ENCODE measurements at places on chromosomes 13 and 19. TPM values are rescaled to one million over a fixed set of nuclear protein-coding genes. Genes with fewer than 3 reads are reported as not detected.

Gene RNF113B
- total RNA-seq, result not detected

Gene DIRAS1
- 5.3 TPM for total RNA-seq

Gene CYP4F3
- not detected for total RNA-seq

Gene JAK3
- total RNA-seq, result 11.0 TPM

- DNase-seq, result no peak
Observed at GRCh38 chr13:112767506-112768471, 78.0 kb downstream of the ATP11A start.

GRCh38 chr13:85729296-85729695 is 69.9 kb downstream of the SLITRK6 start:
- peak; percentile 5 for DNase-seq

Measured in kidney epithelial cell (primary cell).